Activated effector memory CD4-positive, alpha-beta T cell treated with Interleukin-2 at 50 U/mL for 16 hours (primary cell): ENCODE measurements at places on chromosomes 12 and 14.

DNA sequence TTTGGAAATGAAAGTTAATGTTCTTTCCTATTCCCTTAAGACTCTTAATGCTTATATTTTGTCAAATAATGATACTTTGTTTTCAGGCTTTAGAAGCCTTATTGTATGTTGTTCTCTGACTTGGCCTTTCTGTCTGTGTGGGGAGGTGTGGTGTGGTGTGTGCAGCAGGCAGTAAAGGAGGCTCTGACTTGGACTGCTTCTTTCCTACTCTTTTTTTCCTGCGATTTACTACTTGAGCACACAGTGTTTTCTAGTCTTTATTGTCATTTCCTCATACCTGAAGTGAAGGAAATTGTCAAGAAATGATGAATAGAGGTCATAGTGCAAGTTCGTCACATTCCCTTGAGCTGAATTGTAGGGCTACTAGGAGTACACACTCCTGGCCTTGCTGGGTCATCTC, 26.9 kb downstream of the PIWIL1 start:
- DNase-seq = no peak

DNA sequence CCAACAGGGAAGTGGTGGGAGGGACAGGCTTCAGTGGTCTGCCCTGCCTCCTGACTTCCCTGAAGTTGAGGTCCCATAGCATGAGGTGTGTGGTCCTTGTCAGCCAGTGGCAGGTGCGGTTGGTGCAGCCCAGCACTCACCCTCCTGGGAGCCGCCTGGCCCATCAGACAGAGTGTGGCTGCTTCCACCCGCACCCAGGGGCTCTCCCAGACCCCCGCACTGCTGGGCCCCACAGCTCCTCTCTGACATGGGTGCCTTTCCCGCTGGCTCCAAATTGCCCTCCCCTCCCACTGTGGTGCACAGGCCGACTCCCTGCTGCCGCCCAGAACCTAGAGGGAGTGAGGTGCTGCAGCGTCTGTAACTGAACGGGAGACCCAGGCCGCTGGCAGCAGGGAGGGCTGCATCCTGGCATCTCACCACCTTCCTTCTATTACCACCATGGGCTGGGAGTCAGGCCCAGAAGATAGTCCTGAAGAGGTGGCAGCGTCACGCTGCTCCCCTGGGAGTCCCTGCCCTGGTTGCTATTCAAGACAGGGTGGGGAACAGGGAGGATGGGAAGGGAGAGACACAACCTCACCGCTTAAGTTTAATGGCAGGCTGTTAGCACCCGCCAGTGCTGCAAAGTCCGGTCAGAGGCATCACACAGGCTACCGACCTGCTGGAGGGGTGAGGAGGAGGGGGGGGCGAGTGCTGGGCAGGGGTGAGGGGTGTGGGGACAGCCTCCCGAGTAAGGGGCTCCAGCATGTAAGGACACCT, 180.6 kb upstream of the PRMT8 start:
- no peak for DNase-seq

GRCh38 chr12:19082365-19082911, 47.1 kb upstream of the PLEKHA5 start:
- no peak for DNase-seq

GRCh38 chr14:87868920-87869319, 124.1 kb downstream of the GALC start:
- DNase-seq = no peak

DNA sequence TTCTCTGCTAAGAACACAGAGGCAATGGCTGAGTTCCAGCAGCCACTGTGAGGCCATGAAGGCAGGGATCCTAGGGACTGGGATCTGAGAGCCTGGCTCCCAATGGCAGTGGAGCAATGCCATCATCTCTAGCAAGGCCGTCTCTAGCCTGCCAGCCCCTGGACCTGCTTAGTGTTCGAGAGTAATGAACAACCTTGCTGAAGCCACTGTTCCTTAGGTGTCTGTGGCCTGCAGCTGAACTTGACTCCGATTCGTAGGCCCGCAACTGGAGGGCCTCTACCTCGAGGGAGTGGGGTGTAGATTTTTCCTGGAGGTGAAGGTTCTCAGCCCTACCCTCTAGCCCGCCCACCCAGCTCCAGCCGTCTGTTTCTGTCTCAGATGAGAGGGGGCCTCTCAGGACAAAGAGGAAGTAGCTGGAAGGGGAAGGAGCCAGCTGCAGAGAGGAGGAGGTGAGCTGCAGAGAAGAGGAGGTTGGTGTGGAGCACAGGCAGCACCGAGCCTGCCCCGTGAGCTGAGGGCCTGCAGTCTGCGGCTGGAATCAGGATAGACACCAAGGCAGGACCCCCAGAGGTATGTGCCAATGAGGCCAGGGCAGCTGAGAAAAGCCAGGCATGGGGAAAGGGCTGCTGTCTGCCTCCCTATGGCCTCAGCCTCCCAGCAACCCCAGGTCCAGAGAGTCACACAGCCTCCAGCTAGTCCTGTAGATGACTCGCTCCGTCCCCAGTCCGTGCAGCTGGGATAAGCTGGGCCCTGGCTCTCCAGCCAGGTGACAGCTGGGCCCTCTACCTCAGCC, at the start of gene PLD4:
Gene PLD4, plus strand, starts transcription at position 459 of the 793 bp plus-strand sequence. CDS start 2,262 bp downstream, outside the sequence.
- DNase-seq = no peak

GRCh38 chr12:55188974-55189556, 31.8 kb upstream of the OR10A7 start:
- no peak for DNase-seq

DNA sequence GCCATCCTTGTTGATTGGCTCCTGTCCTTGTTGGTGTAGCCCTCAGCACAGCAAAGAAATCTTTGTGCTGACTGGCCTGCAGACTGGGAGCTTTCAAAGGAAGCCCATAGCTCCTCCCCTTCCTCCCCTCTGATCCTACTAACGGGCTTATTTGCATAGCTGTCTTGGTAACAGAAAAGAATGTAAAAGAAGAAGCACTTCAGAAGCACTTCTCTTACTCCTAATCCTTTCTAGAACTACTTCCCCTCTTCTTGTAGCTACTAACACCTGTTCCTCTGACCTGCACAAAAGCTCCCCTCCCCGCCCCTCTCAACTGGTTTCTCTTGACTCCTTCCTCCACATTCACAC, 14.3 kb upstream of the RIC8B start:
- no peak for DNase-seq

DNA sequence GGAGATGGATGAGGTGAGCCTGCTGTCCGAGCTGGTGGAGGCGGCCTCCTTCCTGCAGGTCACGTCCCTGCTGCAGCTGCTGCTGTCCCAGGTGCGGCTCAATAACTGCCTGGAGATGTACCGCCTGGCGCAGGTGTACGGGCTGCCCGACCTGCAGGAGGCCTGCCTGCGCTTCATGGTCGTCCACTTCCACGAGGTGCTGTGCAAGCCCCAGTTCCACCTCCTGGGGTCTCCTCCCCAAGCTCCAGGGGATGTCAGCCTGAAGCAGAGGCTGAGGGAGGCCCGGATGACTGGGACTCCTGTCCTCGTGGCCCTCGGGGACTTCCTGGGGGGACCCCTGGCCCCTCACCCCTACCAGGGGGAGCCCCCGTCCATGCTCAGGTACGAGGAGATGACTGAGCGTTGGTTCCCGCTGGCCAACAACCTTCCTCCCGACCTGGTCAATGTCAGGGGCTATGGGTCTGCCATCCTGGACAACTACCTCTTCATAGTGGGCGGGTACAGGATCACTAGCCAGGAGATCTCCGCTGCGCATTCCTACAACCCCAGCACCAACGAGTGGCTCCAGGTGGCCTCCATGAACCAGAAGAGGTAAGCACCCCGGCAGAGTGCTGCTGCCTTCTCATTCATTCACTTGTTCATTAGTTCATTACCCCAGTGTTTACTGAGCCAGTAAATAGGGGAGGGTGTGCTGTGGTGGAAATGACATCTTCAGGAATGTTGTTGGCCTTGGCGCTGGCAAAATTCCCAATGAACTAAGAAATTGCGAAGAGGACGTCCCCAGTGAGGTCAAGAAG, 774 bp upstream of the MANSC4 start:
- no peak for DNase-seq

DNA sequence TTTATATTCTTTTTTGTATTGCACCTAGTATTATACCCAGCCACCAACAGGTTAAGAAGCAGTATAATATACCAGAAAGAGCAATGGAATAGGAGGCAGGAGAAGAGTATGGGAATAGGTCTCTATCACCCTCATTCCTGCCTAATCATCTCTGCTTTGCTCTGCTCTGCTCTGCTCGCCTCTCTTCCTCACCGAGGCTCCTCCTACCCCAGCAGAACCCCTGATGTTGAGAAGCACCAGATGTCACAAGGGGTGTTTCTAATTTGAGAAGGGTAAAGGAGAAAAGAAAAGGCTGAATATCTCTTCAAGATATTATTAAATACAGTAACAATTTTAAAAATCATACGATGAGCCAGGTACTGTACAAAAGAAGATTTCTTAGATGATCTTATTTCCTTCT, 89.0 kb downstream of the STON2 start:
- DNase-seq = no peak

DNA sequence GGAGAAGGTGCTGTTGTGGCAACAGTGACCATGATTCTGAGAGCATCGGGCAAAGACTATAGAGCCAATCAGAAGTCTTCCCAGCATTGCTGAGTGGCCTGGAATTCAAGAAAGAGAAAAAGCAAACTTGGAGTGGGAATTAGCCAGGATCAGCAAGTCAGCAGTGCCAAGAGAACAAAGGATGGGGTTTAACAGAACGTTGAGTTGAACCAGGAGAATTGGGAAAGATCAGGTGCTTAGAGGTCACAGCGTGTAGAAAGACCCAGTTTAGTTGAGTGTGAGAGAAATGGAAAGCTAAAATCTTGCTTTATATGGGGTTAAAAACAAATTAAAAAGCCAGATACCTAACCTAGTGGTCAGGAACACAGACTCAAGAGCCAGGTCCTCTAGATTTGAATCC, 90.5 kb upstream of the DNM1L start:
- no peak for DNase-seq

DNA sequence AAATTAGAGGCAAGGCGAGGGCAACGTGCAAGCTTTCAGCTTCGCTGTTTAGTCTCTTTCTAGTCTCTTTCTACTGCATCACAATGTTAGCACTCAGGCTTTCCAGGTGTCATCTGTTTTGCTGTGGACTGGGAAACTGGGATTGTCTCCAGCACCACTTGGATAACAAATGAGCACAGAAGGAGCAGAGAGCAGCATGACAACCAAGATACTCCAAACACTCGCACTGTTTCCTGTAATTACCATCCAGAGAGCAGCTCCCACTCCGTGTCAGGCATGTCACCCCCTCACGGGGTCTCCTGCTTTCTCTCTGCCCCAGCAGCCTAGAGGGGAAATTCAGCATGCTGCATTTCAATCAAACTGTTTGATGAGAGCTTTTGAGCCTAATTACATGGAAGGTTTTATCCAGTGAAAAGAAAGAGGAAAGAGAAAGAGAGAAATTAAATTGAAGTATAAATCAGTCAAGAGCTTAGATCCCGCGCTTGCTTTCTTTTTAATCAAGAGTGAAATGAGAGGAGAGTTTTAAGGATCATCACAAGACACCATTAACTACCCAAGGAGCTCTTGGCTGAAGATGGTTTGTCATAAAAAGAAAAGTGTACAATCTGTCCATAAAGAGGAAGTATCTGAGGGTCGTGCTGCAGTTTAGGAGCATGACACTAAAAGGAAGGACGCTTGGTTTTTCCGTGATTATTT, 917.7 kb downstream of the DIO2 start:
- DNase-seq = no peak

DNA sequence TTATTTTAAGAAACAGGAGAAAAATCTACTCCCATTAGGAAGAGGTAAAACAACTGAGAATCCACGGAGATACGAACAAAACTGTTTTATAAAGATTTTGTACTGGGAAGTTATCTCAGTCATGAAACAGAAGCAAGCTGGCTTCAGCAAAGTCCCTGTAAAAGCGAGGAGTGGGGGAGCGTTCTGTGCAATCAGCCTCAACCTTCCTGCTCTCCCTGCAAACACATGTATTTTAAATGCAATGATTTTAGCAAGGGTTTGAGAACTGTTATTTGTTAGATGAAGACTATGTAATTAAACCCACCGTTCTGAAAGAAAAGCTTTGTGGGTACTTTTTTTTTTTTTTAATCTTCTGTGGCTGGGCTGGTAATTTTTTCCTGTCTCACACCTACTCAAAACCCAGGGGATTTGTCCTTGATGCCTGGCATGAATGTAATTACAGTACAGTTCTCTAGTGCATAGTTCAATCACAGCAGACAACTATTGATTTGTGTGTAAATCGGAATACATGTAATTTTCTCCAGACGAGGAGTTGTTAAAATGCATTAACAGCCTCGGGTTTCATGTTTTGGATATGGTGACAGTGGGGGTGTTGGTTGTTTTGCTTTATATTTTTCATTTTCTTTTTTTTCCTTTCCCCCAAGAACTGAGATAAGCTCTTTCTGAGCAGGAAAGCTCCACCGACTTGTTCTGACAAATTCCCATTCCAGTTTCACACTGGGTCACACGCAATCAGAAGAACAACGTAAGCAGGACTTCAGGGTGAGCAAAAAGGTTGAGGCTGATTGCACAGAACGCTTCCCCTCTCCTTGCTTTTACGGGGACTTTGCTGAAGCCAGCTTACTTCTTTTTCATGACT, 153.6 kb downstream of the PHLDA1 start:
- DNase-seq = no peak

DNA sequence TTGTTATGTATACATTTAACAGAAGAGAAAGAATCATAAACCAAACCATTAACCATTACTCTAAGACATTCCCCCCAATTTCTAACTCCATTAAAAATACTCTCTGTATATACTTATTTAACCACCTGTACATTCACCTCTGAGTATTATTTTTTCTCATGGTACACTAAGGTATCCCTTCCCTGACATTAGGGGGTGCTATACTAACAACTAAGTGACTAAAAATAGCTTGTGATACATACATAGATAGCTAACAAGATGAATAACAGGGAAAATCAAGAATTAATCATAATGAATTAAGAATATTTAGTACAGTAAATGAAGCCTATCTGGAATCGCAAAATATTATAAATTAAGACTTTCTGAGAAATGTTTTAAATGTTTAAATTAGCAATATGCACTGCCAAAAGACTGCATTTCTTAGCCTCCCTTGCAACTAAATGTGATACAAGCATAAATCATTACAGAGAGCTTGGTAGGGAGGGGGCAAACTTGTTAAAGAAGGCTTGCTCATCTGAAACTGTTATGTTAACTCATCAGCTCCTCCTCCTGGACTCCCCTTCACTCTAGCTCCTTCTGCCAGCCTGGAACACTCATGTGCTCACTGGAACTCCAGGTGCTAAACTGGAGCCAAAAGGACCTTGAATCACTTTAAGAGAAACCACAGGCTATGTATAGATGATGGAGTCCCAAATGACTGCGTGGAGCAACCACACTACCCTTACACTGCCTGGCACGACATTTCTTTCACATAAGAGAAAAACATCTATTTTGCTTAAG, 14.9 kb downstream of the C2CD5 start:
- no peak for DNase-seq

DNA sequence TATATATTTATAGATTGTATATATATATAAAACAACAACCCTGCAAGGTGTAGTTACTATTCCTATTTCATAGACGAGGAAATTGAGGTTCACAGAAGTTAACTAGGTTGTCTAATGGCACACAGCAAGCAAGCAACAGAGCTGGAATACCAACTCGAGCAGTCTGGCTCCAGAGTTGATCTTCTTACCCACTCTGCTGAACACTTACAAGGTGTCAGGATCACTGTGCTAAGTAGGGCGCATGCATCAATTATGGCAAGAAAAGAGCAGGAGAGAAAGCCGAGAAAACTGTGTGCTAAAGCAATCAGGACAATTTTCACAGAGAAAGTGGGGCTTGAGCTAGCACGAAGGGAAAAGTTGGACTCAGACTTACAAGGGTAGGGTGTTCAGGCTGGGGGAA, 15.9 kb upstream of the ARMH4 start:
- no peak for DNase-seq
